ENCODE measurements at places on chromosomes 1 and 21.

- no peak for DNase-seq
Observed at GRCh38 chr1:11688506-11688905, 3.0 kb upstream of the DRAXIN start.

DNA sequence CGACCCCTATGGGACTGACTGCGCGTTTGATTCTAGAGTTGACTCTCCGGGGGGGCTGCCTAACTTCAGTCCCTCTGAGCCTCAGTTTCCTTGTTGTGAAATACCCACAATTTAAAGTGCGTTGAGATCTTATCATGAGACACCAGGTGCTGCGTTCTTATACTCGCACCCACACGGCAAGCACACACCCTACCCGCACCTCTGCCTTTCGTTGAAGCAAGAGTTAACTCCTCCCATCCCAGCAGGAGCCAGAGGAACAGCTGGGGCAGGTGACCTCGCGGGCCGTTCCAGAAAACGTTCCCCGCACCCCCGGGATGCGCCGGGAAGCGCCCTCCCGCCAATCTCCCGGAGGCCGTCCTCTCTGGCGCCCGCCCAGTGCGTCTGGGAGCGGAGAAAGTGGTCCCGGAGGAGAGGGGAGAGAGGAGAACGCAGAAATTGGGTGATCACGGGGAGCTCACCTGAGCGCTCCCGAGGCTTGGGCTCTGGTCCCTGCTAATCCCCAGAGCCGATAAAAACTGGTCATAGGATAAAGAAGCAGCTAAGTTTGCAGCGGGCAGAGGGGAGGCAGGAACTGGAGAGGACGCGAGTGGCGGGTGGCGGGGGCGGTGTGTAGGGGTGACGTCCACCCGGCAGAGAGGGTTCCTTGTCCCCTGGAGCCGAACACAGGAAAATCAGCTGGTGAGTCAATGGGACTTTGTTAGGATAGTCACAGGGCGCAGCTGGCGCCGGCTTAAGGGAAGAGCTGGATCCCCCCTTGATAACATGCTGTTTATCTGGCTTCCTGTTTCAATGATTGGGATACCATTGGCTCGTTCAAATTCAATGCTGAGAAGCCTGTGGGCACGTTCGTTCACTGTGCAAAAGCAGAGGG, 869 bp downstream of the NAV1 start:
- DNase-seq, result no peak

- DNase-seq, result no peak
Observed at GRCh38 chr1:199700551-199700950, 327.0 kb upstream of the NR5A2 start.

DNA sequence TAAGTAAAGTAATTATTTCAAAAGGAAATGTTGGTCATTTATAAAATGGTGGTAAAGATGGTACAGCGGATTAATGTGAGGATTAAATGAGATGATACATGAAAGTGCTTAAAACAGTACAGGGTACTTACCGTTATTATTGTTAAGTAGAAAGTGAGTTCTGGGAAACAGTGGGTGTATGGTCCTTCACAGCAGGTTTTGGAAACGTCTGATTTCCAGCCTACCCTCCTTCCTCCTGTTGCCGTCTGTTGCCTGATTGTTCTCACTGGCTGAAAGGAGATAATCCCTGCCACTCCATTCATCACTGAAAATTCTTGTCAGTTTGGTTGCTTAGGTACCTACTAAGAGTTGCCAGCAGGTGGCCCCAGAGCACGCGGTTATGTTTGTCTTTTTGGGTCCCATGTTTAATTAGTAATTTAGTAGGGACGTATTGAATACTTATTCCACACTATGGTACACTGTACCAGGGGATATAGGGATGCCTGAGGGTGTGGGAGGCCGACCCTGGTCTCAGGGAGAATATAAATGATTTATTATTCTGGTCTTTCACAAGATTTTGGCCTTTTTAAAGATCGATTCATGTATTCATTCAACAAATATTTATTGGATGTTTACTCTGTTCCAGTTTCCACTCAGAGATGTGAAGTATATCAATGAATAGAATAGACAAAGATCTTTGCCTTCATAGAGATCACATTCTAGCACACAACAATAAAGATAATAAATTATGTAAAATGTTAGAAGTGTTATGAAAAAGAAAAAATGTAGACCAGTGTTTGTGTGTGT, 30.8 kb upstream of the RPTN start:
- DNase-seq, result peak; percentile 43

DNA sequence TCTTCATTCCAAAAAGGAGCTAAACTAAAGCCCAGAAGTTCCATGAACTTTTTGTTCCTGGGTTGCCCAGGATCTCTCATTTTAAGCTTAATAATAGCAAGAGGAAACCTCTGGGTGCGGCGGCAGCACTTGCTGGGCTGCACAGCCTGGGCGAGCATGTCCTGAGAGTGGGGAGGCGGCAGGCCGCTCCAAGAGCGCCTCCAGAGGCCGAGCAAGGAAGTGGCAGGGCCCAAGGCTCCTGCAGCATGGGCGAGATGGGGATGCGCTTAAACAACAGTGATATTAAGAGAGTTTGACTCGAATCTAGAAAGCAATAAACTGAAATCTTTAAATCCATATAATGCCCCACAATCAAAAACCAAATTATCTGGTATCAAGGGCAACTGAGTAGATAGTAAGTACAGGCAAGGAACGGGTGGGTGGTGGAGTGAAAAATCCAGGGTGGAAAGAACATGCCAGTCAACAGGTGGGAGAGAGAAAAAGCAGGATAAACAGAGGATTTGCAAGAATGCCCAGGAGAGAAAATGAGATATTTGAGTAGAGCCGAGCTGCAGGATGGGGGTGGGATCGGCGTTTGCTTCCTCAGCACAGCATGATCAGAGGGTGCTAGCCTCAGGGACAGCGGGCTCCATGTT, 14.1 kb upstream of the TNR start:
- no peak for DNase-seq

Measured in activated T-helper 1 cell treated with anti-CD3 and anti-CD28 coated beads, Interleukin-2, amount 50 U/mL, for 16 hours (primary cell).